ENCODE measurements at places on chromosomes 5 and 9. TPM values are rescaled to one million over a fixed set of nuclear protein-coding genes. Genes with fewer than 3 reads are reported as not detected.

GRCh38 chr5:79122973-79123372 lies 11.4 kb downstream of the BHMT start:
- no peak for DNase-seq

GRCh38 chr5:69494452-69494851 lies 1.9 kb downstream of the OCLN start:
- DNase-seq = no peak

GRCh38 chr9:2771087-2771486 lies 53.8 kb downstream of the KCNV2 start:
- DNase-seq = no peak

NFX1 gene
- 37.4 TPM for total RNA-seq

DNA sequence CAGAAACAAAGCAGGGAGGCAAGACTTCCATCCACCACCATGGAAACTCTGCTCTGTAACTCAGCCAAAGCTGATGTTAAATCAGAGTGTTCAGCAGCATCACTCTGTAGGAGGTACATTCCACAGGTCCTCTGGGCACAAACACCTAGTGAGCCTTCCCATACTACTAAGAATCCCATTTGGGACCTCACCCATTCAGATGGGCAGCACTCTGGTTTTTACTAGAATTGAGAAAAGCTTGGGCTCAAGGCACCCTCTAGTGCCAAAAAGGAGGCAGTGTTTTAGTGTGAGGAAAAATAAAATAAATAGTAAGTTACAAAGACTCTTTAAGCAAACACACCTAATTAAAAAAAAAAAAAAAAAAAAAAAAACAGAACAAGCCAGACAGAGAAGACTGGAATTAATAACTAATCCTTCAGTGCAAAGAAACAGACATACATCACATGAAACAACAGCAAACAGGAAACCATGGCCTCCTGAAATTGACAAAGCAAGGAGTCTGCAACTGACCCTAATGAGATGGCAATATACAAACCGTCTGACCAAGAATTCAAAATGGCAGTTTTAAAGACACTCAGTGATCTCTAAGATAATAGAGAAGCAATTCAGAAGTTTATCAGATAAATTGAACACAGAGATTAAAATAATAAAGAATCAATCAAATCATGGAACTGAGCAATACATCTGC lies 159.5 kb downstream of the GNA14 start:
- DNase-seq = peak; percentile 3

DNA sequence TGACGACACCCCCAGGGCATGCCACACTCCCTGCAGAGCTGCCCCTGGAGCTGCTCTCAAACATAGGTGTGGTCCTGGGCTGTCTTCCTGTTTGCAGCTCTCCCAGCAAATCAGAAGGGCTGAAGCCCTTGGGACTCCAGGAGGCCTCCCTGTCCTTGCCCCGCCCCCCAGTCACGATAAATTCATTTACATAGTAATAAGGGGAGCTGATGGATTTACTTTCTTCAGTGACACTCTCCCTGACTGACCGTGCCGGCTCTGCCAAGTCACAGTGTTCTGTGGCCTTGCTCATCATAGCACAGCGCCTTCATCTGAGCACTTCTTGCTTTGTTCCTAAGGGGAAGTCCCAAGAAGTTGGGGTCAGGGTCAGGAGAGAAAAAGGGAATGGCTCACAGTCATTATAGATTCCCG lies 121.4 kb downstream of the ENC1 start:
- no peak for DNase-seq

- DNase-seq = peak; percentile 61
These were observed 89.8 kb downstream of the NTRK2 start for GRCh38 chr9:84759300-84759750.

DNA sequence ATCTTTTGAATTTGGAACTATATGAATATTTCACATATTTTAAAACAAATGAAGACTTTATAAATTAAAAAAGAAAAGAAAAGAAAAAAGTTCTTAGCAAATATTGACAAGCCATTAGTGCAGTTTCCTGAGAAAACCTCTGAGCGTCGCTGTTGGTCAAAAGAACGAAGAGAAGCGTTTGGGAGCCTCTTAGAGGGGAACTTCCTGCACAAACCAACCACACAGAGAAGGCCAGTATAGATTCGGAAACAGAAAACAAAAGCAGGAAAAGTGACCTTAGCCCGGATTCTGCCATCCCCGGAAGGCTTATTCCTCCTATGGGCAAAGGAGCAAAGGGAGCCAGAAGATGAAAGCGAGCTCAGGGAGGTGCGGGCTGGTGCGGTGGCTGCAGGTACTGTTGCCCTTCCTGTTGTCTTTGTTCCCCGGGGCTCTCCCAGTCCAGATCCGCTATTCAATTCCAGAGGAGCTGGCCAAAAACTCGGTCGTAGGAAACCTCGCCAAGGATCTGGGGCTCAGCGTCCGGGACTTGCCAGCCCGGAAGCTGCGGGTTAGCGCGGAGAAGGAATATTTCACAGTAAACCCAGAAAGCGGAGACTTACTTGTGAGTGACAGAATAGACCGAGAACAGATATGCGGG lies at the start of gene PCDHGB2:
Gene PCDHGB2 (plus strand): TSS at position 205 of the 637 bp plus-strand sequence. CDS start 142 bp downstream, at position 347.
- peak; percentile 16 for DNase-seq

ROPN1L gene
- not detected for total RNA-seq

- no peak for DNase-seq
These were observed 12.9 kb downstream of the CCT5 start for GRCh38 chr5:10262995-10263394.

DNA sequence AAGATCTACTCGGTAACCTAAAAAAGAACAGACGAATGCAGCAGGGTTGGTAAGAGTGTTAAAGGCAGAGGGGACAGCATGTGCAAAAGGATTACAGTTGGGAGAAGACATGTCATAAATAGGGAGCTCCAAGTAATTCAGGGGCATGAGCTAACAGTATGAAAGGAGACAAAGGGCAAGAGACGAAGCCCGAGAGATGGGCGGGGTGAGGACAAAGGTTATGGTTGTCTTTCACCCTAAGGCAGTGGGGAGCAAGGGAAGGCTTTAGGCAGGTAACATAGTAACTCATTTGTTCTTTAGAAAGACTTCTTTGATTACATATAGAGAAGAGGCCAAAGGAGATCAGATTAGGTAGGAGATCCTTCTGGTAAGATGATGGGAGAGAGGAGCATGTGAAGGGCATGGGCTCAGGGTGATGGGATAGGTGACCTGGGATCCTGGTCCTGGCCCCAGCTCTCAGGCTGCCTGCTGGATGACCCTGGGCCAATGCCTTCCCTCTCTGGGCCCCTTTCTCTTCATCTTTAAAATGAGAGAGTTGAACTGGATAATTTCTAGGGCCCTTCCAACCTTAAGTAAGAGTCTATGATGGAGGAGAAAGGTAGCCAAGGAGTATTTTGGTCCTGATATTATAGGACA lies 19.5 kb downstream of the MORN5 start:
- DNase-seq = no peak

DNA sequence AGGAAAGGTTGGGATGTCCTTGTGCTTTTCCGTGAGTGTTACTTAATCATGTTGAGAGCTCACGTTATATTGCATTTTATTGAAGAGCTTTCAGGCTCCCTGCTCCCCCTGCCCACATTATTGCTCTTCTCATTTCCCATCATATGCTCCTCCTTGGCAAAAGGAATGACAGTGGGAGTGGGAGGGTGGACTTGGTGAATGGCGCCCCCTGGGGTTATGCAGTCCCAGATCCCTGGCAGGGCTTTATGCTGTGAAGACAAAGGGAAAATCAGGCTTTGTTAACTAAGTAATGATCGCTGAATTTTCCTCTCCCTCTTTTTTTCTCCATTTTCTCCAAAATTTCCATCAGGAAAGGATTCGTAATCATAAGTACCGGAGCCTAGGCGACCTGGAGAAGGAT lies 166.6 kb downstream of the SMARCA2 start:
- peak; percentile 30 for DNase-seq

DNA sequence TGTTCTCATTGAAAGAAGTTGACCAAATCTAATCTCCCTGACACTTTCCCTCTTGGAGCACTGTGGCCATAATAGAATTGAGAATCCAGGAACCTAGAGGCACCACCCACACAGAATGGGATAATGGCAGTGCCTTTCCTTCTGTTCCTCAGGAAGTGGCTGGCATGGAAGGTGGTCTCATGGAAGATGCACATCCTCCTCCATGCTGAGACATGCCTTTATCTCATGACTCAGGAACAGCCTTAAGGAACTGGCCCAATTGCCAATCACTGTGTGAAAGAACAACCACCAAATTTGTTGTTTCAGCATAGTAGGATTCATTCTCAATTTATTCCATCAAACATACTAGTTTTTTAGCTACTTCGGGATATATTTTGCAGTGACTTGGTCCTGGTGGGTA lies 137.5 kb upstream of the RASGRF2 start:
- no peak for DNase-seq

- DNase-seq = no peak
These were observed 15.4 kb downstream of the SLC36A3 start for GRCh38 chr5:151288180-151288579.

DNA sequence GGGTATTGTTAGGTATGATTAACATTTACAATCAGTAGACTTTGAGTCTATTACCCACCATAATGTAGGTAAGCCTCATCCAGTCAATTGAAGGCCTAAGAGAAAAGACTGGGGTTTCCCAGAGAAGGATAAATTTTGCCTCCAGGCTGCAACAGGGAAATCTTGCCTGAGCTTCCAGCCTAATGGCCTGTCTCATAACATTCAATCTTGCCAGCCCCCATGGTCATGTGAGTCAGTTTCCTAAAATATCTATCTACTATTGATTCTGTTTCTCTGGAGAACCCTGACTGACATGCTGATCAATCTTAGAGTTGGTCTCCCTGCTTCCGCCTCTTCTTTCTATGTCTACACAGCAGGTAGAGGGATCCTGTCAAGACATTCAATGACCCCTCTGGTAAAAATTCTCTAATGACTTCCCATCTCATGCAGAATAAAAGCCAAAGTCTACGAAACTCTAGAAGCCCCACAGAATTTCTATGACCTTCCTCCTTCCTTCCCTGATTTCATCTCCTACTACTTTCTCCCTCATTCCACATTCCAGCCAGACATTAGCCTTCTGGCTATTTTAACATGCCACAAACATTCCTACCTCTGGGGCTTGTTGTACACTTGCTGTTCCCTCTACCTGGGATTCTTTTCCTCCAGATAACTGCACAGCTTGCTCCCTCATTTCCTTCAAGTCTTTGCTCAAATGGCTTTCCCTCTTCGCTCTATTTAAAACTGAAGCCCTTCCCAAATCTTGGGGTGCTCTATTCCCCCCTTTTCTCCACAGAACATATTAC lies 60.2 kb downstream of the FBXW11 start:
- DNase-seq = no peak

HRH2 gene
- total RNA-seq = 23.2 TPM

DNA sequence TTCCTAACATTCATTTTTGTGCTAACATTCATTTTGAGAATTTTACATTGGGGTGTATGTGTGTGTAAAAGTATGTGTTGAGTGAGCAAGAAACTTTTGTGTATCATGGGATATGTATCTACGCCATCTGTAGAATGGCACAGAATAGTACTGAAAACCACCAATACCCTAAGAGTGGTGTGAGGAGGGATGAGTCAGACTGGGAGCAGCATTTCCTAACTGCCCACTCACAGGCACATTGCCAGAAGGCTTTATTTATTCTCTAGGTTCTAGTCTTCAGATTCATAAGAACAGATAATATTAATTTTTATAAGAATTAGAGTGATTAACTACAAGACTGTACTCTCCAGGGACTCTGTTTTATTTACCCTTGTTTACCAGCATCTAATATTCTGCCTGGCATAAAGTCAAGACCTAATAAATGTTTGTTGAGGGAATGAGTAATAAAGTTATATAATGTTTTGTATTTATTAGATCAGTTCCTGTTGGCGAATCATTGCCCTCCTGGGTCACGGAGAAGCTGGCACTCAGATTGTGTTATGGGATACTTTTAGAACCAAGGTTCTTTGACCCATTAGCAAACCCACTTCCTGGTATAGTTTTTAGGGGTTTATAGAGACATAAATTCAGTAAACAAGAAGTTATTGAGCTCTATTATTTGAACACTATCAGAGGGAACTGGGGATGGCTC lies 159.1 kb upstream of the PPP2R2B start:
- DNase-seq = no peak

WNT8A gene
- total RNA-seq = not detected

CD14 gene
- 0.41 TPM for total RNA-seq

DNA sequence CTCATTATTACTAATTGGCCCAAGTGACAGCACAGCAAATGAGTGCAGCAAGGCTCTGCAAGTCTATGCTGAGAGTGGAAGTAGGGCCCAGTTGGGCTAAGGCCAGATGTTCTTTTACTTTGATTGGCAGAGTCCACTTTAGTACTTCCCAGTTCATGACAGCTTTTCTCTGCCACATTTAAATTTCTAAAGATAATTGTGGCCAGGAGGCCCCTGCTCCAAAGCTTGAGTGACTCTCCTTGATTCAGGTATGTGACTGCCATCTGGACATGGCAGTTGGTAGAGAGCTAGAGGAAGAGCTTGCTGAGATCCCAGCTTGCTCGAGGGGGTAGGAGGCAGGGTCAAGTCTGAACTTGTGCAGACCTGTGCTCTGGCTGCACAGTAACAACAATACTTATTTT lies 154.1 kb downstream of the CARTPT start:
- no peak for DNase-seq

SLC25A2 gene
- not detected for total RNA-seq

DNA sequence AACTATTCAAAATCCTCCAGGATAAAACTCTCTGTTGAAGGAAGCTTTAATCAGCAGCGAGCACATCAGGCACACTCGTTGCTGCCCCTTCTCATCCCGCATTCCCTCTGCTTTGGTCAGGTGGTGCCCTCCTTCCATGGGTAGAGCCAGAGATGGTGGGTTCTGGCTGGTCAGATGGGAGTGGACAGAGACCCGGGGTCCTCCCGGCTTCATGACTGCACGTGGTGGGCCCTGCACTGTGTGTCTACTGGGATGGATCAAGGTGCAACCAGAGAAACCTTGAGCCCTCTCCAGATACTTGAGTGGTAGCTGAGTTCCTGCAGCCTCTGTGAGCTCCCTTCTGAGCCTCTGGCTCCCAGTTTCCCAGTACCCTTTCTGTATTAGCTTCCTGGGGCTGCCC lies 36.3 kb downstream of the ROPN1L start:
- no peak for DNase-seq

GRCh38 chr5:112614986-112615385 lies 122.7 kb upstream of the APC start:
- DNase-seq = no peak

DNA sequence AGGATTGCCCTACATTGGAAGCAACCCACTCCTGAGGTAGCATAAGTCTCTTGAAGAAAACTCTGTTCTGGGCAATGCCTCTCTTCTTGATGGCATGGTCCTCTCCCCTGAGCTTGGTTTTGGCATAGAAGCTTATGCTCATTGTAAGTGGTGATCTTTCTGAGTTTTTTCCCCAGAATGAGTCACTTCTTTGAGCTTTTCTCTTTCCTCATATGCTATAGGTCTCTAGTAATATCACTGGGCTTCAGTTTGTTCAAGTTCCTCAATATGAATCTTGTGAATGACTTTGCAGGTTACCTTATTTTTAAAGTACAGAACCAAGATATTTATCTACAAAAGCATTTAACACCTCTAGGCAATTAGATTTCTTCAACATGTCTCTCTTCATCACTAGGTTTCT lies 76.5 kb upstream of the ATG10 start:
- DNase-seq = no peak

FSTL4 gene
- total RNA-seq = not detected

DNA sequence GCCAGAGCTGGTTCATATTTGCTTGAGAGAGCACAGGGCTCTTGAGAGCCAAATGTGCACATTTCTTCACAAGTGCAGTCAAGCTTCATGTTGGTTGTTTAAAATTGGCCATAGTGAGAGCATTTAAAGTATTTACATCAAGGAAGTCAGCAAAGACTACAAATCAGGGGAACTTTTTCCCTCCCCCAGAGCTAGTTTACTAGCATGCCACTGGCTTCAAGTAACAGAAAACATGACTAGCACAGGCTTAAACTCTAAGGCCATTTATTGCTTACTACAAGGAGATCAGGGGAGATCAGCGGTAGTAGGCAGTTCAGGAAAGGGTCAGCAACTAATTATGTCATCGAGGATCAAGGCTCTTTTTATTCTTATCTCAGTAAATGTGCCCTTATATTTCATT lies 11.0 kb upstream of the CCDC171 start:
- no peak for DNase-seq

All from activated CD8-positive, alpha-beta T cell treated with anti-CD3 and anti-CD28 coated beads for 36 hours (primary cell).